ENCODE measurements at places on chromosomes 7 and 10.

- peak; percentile 11 for DNase-seq
Observed at GRCh38 chr7:14761510-14762296, 140.8 kb downstream of the DGKB start.

GRCh38 chr10:855079-855478 is 76.4 kb downstream of the LARP4B start:
- no peak for DNase-seq

GRCh38 chr7:28782362-28782761 is 175.8 kb downstream of the TRIL start:
- DNase-seq = no peak

DNA sequence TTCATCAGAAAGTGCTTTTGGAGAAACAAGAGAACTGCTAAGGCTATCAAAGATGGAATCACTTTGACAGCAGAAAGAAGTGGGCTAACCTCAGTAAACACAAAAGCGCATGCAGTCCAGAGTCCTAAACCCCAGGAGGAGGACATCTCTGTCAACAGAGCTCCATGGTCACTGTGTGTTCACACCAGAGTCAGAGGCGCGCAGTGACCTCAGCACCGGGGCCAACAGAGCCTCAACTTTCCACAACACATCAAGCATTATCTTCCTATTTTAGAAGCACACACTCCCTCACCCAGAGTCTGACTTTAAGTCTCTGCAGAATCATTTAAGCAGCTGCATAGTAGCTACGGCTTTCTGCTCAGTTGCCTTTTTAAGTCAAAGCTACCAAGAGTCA is 195.3 kb downstream of the DIP2C start:
- no peak for DNase-seq

DNA sequence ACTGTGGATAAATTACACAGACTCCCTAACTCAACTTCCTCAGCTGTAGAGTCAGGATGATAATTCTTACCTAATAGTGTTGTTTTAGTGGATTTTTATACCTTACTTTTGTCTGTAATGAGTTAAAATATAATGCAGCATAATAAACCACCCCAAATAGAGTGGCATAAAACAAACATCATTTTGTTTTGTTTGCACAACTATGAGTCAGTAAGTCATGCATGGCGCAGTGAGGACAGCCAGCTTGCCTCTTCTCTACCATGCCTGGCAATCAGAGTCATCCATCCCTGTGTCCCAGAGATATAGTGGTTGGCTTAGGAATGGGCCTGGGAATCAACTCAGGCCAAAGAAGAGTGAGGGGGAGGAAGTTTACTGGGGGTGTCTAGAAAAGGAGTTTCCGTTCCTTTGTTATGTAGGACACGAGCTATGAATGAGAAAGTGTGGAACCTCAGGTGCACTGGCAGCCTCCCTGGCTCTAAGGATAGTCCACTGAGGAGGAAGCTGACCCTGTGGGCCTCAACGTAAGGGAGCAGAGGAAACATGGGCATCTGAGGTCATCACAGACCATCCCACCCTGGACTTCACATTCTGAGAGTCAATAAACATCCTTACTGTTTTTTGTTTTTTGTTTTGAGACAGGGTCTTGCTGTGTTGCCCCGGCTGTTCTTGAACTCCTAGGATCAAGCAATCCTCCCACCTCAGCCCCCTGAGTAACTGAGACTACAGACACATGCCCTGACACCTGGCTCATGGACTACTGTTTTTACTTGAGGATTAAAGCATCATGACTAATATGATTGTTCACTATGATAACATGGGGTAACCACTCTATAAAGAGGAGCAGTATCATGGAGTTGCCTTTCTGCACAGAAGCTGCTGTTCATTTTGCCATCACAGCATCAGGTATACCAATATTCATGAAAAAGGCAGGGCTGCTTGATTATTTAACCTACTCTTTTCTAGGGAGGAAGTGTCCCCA is 21.0 kb upstream of the GRB10 start:
- no peak for DNase-seq

GRCh38 chr7:30335763-30336487 is 51.5 kb downstream of the ZNRF2 start:
- DNase-seq = no peak

GRCh38 chr7:135236727-135237126 is 3.1 kb downstream of the STRA8 start:
- no peak for DNase-seq

- peak; percentile 5 for DNase-seq
Observed at GRCh38 chr10:74373059-74373458, 222.0 kb downstream of the ADK start.

DNA sequence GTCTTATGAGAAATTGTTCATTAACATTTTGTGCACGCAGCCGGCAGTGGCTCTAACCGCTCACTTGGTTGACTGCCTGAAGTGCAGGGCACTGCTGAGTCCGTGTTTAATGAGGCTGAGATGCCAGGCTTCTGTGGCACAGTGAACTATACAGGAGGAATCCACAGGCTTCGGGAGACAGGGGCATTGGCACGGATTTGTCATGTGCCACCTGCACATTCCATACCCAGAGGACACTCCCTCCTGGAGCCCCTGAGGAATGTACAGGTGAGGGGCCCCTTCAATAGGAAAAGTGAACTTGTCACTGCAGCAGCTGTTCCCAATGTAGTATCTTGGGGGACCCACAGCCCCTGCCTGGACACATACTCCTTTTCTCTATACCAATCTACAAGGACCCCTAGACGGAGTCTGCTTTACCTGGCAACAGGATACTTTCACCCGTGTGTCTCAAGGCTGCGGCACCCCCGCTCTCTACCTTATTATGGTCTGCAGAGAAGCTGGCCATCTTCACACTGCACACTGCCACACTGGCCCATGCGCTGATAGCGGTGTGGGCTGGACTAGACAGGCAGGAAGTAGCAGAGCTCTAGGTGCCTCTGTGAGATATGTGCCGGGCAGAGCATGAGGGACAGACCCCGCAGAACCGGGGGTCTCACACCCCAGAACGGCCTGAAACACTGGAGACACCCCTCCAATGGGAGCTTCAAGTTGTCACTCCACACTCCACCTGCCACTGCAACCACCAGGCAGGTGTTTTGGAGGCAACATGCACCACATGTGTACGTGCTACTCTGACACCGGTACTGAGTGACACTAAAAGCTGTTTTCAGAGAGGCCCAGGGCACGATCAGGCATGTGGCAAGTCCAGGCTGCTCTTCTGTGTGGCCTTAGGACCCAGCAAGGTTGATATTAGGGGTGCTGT is 71.4 kb upstream of the RHEB start:
- no peak for DNase-seq

DNA sequence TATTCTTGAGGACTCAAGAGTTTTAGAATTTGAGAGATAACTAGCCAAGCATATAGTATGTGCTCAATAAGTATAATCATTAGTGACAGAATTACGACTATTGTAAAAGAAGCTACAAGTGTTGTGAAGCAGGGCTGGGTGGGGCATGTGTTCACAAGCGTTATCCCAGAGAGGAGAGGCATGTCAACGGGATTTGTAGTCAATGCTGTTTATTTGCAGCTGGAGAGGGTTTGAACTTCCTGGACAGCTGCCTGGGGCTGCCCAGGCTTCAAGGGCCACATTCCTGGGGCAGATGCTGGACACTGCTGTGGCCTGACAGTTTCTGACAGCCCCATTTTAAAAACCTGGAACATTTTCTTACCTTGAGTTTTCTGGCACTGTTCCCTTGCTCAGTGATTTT is 36.9 kb upstream of the CDHR3 start:
- no peak for DNase-seq

DNA sequence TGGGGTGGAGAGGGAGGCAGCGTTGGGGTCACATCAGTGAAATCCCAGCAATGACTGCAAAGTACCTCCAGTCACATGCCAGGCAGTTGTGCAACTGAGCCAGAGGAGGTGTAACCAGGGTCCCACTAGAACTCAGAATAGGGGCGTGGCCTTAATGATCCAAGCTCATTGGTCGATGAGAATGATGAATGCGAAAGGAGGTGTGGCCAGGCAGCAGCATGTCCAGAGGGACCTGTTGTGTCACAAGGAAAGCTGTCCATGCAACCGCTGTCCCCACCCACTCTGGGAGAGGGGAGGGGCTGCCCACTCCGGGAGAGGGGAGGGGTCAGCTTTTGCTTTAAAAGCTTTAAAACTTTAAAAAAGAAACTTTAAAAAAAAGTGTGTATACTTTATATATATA is 25.3 kb upstream of the MTPAP start:
- no peak for DNase-seq

- no peak for DNase-seq
Observed at GRCh38 chr10:124509880-124510632, 48.4 kb downstream of the LHPP start.

GRCh38 chr10:34609287-34609940 is 205.7 kb downstream of the PARD3 start:
- DNase-seq = no peak

DNA sequence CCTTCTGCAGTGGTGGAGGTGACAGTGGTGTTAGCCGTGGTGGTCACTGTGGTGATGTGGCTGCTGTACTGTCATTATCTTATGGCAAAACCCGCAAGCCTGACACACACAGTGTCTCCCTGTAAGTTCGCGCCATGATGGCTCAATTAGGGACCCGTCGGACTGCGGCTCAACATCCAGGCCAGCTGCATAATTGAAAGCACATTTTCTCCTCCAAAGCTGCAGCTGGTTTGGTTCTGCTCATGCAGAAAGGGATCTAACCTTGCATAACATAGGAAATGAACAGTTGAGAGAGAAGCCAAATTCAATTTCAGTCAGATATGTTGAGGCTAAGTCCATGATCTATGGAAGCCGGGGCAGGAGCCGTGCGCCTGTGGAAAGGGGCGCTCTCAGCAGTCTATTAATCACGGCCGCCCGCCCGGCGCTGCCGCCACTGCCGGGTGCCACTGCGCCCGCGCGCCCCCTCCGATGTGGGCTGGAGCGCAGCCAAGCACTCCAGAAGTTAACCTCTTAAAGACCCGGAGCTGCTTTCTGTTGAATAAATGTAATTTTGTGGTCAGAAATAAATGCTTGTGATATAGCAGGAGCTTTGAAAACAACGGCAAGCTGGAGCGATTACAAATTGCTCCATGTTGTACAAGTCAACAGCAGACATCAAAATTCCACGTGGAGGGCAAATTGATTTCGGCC is 227.7 kb downstream of the CUX1 start:
- peak; percentile 81 for DNase-seq

- no peak for DNase-seq
Observed at GRCh38 chr10:113300617-113301016, 252.2 kb upstream of the HABP2 start.

DNA sequence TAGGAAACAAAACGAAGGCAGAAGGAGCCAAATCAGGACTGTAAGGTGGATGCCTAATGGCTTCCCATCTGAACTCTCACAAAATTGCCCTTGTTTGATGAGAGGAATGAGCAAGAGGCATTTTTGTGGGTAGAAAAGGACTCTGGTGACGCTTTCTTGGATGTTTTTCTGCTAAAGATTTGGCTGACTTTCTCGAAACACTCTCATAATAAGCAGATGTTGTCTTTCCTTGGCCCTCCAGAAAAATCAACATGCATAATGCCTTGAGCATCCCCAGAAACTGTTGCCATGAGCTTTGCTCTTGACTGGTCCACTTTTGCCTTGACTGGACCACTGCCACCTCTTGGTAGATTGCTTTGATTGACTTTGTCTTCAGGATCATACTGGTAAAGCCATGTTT is 13.5 kb downstream of the PTPN12 start:
- peak; percentile 18 for DNase-seq

- DNase-seq = peak; percentile 35
Observed at GRCh38 chr7:94295850-94296249, 98.8 kb upstream of the COL1A2 start.

- DNase-seq = no peak
Observed at GRCh38 chr7:4747013-4747412, 28.4 kb upstream of the AP5Z1 start.

- DNase-seq = peak; percentile 16
Observed at GRCh38 chr7:136009488-136010079, 32.4 kb upstream of the MTPN start.

GRCh38 chr10:26528715-26529393 is 90.7 kb downstream of the APBB1IP start:
- DNase-seq = no peak

DNA sequence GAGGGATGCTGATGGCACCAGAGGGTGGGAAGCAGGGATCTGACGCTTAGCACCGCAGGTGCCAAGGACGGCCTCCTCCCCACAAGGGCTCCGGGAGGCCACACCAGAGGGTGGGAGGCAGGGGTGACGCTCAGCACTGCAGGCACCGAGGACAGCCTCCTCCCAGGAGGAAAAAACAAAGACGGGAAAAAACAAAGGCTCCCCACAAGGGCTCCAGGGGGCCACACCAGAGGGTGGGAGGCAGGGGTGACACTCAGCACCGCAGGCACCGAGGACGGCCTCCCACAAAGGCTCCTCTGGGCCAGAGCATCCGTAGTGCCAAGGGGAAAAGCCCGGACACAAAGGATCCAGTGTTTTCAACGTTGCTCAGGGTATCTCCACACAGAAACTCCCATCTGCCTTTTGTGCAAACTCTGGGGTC is 25.6 kb downstream of the DIP2C start:
- DNase-seq = no peak

GRCh38 chr10:102783568-102783967 is 39.8 kb downstream of the WBP1L start:
- no peak for DNase-seq

DNA sequence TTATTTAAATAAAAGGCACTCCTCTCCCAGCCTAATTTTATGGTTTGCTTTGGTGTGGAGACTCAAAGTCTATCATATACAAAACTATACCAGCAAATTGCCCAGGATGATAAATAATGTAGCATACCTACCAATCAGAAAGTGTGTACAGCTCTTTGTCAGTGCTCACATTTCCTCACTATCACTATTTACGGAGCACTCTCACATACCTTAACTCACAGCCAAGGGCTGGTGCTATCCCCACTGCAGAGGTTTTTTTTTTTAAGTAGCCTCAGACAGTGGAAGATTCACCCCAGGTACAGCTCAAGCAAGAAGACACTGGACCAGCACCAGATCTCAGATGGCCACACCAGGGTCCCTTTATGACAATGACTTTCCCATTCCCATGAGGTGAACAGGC is 2.5 kb downstream of the PDLIM1 start:
- no peak for DNase-seq

- no peak for DNase-seq
Observed at GRCh38 chr10:91411621-91412020, 1.5 kb downstream of the HECTD2 start.
